Gastrocnemius medialis (tissue), 4 donors: ENCODE measurements at places on chromosomes 12 and 14. TPM values are rescaled to one million over a fixed set of nuclear protein-coding genes. Genes with fewer than 3 reads are reported as not detected.

- DNase-seq = no peak
Measured at GRCh38 chr12:25438638-25439037, 114.4 kb downstream of the LMNTD1 start.

DNA sequence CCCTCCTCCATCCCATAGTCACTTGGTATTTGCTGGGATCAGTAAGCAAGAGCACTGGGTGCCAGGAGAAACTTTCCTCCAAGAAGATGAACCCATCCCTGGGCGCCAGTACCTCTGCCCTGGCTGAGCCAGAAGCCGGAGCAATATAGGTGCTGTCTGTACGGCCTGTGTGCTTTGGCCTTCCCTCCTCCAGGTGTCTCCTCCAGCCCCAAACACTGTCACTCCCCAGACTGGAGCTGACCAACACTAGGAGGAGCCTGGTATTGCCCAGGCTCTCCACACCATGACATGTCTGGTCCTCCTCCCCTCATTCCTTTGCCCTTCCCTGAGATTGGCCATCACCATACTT is 4.9 kb downstream of the GSTZ1 start:
- DNase-seq = no peak

DNA sequence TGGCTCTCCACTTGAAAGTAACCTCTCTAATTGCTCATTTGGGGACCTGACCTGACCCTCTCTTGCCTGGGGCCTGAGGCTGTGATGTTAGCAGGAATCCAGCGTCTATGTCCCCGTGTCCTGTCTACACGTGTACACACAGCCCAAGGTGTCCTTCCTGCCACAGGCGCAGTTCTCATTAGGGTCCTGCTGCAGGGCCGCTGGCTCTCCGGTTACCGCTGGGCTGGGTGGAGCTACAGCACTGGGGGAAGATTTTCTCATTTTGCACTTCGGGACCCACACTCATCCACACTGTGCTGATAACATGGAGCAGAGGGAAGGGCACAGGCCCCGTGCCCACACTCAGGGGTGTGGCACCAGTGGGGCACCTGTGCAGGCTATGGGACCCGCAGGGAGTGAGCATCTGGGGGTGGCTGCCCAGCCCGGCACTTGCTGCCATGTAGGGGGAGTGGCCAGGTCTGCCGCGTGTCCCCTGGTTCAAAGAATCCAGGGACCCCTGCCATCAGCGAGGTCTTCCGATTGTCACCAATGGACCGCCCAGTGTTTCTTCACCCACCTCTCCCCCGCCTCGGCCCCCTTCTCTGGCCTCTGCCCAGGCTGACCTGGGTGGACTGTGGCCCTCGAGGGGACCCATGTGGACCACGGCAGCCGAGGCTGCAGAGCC is 98.7 kb upstream of the SFSWAP start:
- no peak for DNase-seq

CLEC2B gene
- 14.4 TPM for total RNA-seq
